ENCODE measurements at places on chromosomes 16 and 17. TPM values are rescaled to one million over a fixed set of nuclear protein-coding genes. Genes with fewer than 3 reads are reported as not detected.

The CCDC92B gene
- total RNA-seq = 0.87 TPM

The CACNA1H gene
- 42.8 TPM for total RNA-seq

The GCGR gene
- 2.2 TPM for total RNA-seq

The SGSM2 gene
- 117 TPM for total RNA-seq

The RAMP2 gene
- 4.4 TPM for total RNA-seq

DNA sequence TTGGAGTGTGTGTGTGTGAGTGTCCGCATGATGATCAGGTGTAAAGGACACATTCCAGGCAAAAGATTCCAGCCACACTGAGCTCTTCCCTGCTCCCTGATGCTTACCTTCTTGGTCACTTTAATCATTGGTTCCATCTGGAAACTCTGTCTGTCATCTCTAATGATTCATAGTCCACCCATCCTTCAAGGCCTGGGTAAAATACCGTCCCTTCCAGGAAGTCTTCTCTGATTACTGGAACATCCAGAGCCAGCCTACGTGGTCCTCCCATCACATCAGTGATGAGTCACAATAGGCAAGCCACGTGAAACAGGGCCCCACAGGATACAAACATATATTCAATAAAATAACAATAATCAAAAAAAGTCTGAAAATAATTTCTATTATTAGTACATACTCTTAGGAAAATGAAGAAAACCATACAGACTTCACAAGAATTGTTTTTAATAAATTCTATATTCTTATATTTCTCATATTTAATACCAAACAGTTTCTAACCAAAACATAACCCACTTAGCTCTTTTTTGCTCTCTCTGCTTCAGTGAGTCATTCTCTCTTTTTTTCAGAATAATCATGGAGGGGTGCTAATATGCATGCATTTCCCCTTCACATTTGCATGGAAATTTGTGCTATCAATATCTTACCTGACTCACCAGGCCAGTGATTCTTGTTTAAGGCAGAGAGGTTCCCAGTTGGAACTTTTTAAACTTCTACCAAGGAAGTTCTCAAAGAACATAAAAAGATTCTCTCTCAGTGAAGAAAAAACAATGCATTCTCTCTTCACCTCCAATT is 263.2 kb downstream of the TOX3 start:
- DNase-seq = no peak

- no peak for DNase-seq
Observed at GRCh38 chr16:49478107-49478506, 104.5 kb downstream of the C16orf78 start.

DNA sequence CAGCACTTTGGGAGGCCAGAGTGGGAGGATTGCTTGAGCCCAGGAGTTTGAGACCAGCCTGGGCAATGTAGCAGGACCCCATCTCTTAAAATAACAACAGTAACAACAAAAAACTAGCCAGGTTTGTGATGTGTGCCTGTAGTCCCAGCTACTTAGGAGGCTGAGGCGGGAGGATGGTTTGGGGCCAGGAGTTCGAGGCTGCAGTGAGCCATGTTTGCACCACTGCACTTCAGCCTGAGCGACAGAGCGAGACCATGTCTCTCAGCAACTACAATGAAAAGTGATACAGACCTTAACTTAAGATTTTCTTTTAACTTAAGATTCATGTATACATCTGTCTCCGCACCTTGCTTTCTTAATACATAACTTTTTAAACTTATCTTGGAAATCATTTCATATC is 17.2 kb downstream of the NKD1 start:
- DNase-seq = no peak

DNA sequence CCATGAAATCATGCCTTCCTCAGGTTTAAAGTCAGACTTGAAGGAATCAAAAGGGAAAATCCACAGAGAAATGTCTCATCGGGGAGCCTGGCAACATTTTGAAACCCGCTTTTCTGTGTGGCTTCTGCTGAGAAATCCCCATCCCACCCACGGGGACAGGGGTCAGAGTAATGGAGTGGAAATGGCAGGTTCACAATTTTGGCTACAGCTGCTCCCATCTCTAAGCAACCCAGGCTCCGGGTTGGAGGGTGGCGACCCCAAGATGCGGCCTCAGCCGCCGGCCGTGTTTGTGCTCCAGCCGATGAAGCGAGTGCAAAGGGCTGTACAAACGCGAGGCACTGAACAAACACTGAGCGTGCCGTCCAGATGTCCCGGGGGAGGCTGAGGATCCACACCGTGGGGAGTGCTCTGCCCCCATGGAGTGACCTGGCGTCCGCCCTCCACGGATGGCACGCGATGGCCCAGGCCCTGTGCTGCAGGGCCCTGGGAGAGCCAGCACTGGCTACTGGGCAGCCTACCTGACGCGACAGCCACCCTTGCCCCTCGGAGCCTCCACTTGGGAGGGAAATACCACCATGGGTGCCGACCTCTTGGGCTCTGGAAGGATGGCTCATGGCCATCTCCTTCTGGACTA is 22.2 kb downstream of the SLC43A2 start:
- no peak for DNase-seq

GRCh38 chr16:57352636-57353047 is 5.9 kb upstream of the CCL22 start:
- no peak for DNase-seq

DNA sequence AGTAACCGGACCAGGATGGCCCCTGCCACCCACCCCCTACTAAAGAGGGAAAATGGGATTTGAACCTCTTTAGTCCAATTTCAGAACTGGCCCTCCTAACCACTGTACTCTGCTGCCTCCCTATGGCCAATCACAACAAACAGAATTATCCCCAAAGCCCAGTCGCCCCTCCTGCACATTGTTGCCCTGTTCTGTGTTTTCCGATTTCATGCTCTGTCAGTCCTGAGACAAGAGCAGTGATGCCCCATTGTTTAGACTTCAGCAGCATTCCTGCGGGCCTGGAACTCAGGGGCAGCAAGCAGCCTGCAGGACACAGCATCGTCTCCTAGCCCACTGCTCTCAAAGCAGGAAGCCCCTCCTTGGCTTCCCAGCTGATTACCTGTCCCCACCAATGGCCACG is 20.5 kb upstream of the KLHL11 start:
- DNase-seq = no peak
